ENCODE measurements at places on chromosomes 6 and 20.

- H3K27ac ChIP-seq: no peak overlapping the region
- no peaks in the 10 kb centered on the region for H3K27me3 ChIP-seq
- no peak overlapping the region for H3K4me3 ChIP-seq
- no peak for DNase-seq
- H3K4me1 ChIP-seq: no peaks in the 10 kb centered on the region
- H3K36me3 ChIP-seq: no peaks in the 10 kb centered on the region
These were observed 40.8 kb downstream of the PKIB start for GRCh38 chr6:122651031-122651430.

GRCh38 chr6:162385980-162386379, 341.6 kb downstream of the PRKN start:
- H3K4me3 ChIP-seq: no peak overlapping the region
- no peak for DNase-seq
- no peaks in the 10 kb centered on the region for H3K36me3 ChIP-seq
- peaks cover 34% of the 10 kb centered on the region for H3K4me1 ChIP-seq

DNA sequence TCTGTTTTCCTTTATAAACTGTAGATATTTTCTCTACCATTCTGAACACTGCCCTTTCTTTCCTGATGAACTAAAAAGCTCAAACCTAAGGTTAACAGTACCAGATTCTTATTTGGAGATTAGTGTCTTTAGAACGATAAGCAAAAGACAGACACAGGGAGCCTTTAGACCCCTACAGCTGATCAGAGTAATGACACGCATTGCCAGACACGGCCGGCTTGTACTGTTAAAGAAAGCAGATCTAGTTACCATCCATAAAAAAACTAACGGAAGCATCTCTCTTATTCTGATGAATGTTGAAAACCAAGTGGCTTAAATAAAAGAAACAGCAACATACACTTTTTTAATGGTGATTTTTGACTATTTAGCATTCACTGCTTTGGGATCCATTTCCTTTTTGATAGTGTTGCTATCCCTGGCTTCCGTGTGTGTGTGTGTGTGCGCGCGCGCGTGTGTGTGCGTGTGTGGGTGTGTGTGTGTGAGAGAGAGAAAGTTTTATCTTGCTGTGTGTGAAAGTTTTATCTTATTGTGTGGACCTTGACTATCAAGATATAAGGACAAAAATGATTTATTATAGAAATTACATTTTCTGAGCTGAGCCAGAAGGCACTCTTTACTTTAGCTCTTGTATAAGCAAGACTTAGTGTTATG, 95.6 kb upstream of the SLC35B3 start:
- H3K27ac ChIP-seq: peak overlapping the region; percentile 92
- peaks cover 11% of the 10 kb centered on the region for H3K4me1 ChIP-seq
- H3K36me3 ChIP-seq: no peaks in the 10 kb centered on the region
- H3K4me3 ChIP-seq: no peak overlapping the region
- H3K27me3 ChIP-seq: no peaks in the 10 kb centered on the region
- peak; percentile 5 for DNase-seq

DNA sequence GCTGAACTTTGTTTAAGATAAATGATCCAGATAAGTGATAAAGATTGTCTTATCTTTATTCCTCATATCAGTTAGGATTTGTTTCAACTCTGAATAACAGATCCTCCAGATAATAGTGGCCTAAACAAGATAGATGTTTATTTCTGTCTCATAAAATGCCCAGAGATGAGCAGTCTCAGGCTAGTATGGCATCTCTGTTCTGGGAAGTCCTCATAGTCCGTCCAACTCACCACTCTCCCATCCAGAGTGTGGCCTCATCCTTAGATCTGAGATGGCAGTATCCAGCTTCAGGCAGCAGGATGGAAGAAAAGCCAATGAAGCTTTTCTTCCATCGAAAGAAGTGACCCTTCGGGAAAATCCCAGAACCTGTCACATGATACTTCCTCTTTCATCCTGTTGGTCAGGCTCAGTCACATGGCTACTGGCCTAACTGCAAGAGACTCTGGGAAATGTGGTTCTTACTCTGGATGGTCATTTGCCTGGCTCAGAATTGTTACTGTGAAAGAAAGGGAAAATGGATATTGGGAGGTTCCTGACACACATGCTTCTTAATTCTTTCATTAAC, 29.4 kb upstream of the TAGAP start:
- H3K27ac ChIP-seq: no peak overlapping the region
- H3K4me3 ChIP-seq: peak overlapping the region; percentile 90
- H3K27me3 ChIP-seq: peaks cover 40% of the 10 kb centered on the region
- H3K36me3 ChIP-seq: no peaks in the 10 kb centered on the region
- no peak for DNase-seq

GRCh38 chr20:64265201-64265600, 9.7 kb downstream of the PCMTD2 start:
- peaks cover 19% of the 10 kb centered on the region for H3K4me1 ChIP-seq
- no peak overlapping the region for H3K4me3 ChIP-seq
- no peak overlapping the region for H3K27ac ChIP-seq
- DNase-seq: no peak
- peaks cover 57% of the 10 kb centered on the region for H3K36me3 ChIP-seq
- H3K27me3 ChIP-seq: peaks cover 2% of the 10 kb centered on the region

DNA sequence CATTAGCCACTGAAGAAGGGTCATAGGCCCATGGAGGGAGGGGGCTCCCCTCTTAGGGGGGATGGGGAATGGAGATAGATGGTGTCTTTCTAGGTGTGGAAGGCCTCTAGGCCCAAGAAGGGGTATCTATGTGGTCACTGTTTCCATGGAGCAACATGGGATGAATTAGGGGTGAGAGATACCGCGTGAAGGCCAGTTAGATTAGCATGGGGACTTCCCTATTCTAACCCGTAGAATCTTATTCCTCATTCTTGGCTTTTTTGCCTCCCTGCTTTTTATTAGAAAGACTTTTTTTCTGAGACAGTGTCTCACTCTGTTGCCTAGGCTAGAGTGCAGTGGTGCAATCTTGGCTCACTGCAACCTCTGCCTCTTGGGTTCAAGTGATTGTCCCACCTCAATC, 3.2 kb downstream of the RAB44 start:
- H3K4me3 ChIP-seq: no peak overlapping the region
- H3K27me3 ChIP-seq: peaks cover 23% of the 10 kb centered on the region
- DNase-seq: no peak
- no peaks in the 10 kb centered on the region for H3K36me3 ChIP-seq
- H3K27ac ChIP-seq: no peak overlapping the region
- H3K4me1 ChIP-seq: peaks cover 24% of the 10 kb centered on the region

GRCh38 chr6:33425668-33426577, 6.1 kb downstream of the SYNGAP1 start:
- H3K27ac ChIP-seq: peak overlapping the region; percentile 96
- peaks cover 16% of the 10 kb centered on the region for H3K36me3 ChIP-seq
- DNase-seq: peak; percentile 86
- no peaks in the 10 kb centered on the region for H3K27me3 ChIP-seq
- H3K4me3 ChIP-seq: peak overlapping the region; percentile 90
- H3K4me1 ChIP-seq: peaks cover 91% of the 10 kb centered on the region

- peak overlapping the region; percentile 36 for H3K27ac ChIP-seq
- no peak overlapping the region for H3K4me3 ChIP-seq
- peaks cover 47% of the 10 kb centered on the region for H3K4me1 ChIP-seq
- H3K36me3 ChIP-seq: no peaks in the 10 kb centered on the region
- no peak for DNase-seq
These were observed 3.6 kb upstream of the CCN2 start for GRCh38 chr6:131954775-131955107.

DNA sequence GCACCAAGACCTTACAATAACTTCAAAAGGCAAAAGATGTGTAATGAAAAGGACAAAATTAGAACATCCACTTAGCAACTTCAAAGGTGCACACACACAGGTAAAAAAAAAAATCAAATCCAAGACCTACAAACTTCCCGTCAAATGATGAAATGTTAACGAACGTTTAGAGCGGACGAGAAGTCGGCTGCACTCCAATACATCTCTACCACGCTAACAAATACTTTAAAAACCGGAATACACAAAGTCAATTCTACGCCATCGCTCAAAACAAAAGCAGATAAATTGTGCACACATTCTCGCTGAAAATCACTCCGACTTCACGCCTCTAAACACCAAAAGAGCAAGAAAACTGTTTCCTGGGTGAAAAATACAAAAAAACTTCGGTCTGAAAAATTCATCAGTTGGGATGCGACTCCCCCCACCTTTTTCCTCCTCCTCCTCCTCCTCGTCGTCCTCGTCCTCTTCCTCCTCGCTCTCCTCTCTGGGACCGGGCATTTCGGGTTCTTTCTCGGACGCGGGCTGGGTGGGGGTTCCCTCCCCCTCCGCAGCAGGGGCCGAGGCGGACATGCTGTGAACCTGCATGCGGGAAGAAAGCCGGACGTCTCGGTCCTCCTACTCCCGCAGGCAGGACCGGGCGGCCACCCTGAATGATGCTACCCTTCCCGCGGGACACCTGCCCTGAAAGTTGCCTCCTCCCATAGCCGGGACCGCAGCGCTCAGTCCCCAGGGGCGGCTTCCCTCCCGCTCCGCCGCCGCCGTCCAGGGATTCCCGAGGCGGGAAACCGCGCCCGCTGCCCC, 712 bp downstream of the DEK start:
- H3K4me1 ChIP-seq: peaks cover 51% of the 10 kb centered on the region
- H3K4me3 ChIP-seq: peak overlapping the region; percentile 97
- peaks cover 35% of the 10 kb centered on the region for H3K36me3 ChIP-seq
- peak overlapping the region; percentile 95 for H3K27ac ChIP-seq

DNA sequence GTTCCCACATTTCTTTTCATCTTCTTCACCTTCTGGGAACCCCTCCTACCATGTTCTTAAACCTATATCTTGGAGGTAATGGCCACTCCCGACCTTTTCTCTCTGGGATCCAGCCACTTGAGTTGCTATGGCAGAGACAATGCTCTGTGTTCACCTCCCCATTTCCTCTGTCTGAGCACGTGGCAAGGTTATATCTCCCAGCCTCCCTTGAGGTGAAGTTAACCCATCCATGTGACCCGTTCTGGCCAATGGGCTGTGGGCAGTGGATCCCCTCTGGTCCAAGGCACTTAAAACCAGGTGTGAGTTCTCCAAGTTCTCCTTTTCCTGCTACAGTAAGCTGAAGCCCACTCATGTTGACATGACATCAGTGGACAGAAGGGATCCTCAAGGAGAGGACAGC, 261.4 kb downstream of the LRFN2 start:
- H3K36me3 ChIP-seq: no peaks in the 10 kb centered on the region
- no peak overlapping the region for H3K27ac ChIP-seq
- no peak overlapping the region for H3K4me3 ChIP-seq

GRCh38 chr6:108117427-108118358, 43.2 kb upstream of the OSTM1 start:
- peaks cover 34% of the 10 kb centered on the region for H3K4me1 ChIP-seq
- no peaks in the 10 kb centered on the region for H3K36me3 ChIP-seq
- peak; percentile 38 for DNase-seq
- H3K4me3 ChIP-seq: peak overlapping the region; percentile 74
- peaks cover 100% of the 10 kb centered on the region for H3K27me3 ChIP-seq

DNA sequence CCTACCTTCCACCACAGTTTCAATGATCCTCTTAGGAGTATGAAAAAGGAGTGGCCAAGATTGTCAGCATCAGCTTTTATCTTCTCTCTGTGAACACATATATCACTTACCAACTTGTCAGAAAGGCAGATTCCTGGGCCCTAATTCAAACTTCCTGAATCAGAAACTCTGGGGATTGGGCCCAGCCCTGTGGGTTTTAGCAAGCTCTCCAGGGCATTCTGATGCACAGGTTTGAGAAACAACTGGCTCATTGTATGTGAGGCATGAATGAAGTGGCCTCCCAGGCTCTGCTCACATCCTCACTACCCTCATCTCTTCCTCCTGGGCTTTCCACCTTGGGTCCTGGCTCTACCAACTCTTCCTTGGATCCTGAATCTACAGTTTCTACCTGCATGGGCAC, 13.2 kb upstream of the THBD start:
- H3K4me3 ChIP-seq: no peak overlapping the region
- no peaks in the 10 kb centered on the region for H3K36me3 ChIP-seq
- DNase-seq: no peak
- H3K4me1 ChIP-seq: peaks cover 5% of the 10 kb centered on the region
- H3K27ac ChIP-seq: no peak overlapping the region
- H3K27me3 ChIP-seq: peaks cover 10% of the 10 kb centered on the region

- H3K4me1 ChIP-seq: peaks cover 12% of the 10 kb centered on the region
- no peaks in the 10 kb centered on the region for H3K36me3 ChIP-seq
- no peak overlapping the region for H3K4me3 ChIP-seq
- no peaks in the 10 kb centered on the region for H3K27me3 ChIP-seq
These were observed 816.9 kb downstream of the DHX35 start for GRCh38 chr20:39778847-39779604.

DNA sequence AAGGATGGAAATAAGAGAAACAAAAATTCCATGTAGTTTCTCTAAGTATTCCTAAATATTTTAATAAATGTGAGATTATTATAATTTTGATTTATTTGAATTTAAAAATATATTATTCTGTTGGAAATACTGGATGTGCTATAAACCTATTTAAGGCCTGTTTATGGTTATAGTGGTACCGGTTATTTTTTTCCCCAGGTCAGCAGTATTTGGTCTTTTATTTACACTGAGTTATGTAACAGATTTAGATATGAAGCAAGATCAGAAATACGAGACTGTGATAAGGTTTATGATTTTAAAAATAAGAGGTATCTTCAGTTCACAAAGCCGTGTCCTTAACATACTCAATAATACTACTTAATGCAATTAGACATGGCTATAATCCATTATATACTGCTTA, 634.3 kb upstream of the POU3F2 start:
- no peak overlapping the region for H3K4me3 ChIP-seq
- H3K27ac ChIP-seq: no peak overlapping the region
- no peaks in the 10 kb centered on the region for H3K4me1 ChIP-seq

GRCh38 chr6:99590728-99591672, 15.6 kb upstream of the PRDM13 start:
- H3K4me3 ChIP-seq: no peak overlapping the region
- peak; percentile 42 for DNase-seq
- peaks cover 93% of the 10 kb centered on the region for H3K27me3 ChIP-seq
- H3K27ac ChIP-seq: no peak overlapping the region
- H3K4me1 ChIP-seq: peaks cover 4% of the 10 kb centered on the region

- no peak for DNase-seq
- no peaks in the 10 kb centered on the region for H3K36me3 ChIP-seq
- H3K27me3 ChIP-seq: no peaks in the 10 kb centered on the region
- no peaks in the 10 kb centered on the region for H3K4me1 ChIP-seq
These were observed 110.1 kb upstream of the HS3ST5 start for GRCh38 chr6:114452785-114453401.

- H3K36me3 ChIP-seq: no peaks in the 10 kb centered on the region
- DNase-seq: no peak
- no peaks in the 10 kb centered on the region for H3K4me1 ChIP-seq
- H3K27ac ChIP-seq: no peak overlapping the region
These were observed 405.7 kb downstream of the KIF16B start for GRCh38 chr20:16167423-16168130.

- H3K4me3 ChIP-seq: no peak overlapping the region
- peaks cover 16% of the 10 kb centered on the region for H3K27me3 ChIP-seq
- H3K36me3 ChIP-seq: no peaks in the 10 kb centered on the region
- peaks cover 52% of the 10 kb centered on the region for H3K4me1 ChIP-seq
- H3K27ac ChIP-seq: peak overlapping the region; percentile 17
These were observed 175.7 kb upstream of the SULF2 start for GRCh38 chr20:47960769-47961541.
